ENCODE measurements at places on chromosomes 12 and 14.

DNA sequence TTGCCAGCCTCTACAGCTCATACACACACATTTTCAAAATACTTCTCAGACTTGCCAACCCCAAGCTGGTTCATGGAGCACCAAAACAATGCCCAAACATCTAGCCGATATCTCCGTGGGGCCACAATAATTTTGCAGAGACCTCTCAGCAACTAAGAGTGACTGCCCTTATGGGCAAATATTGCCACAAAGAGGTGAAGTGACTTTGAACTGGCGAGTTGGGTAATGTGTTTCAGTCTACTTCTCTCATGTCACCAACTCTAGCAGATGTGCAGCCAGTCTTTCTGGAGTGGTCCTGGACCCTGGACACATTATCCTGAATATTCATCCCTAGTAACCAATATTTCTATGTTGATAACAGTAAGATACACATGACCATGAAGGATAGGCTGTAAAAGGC is 290.3 kb downstream of the EMP1 start:
- DNase-seq = no peak

- no peak for DNase-seq
These were observed at the start of gene GPR135 for GRCh38 chr14:59465316-59466135. Gene GPR135 (minus strand): TSS chr14:59465380. CDS start chr14:59465226, 154 bp downstream.

GRCh38 chr12:106913456-106913855 is 42.3 kb upstream of the TMEM263 start:
- DNase-seq = no peak

GRCh38 chr12:87427770-87428169 is 601.4 kb downstream of the C12orf50 start:
- DNase-seq = no peak

DNA sequence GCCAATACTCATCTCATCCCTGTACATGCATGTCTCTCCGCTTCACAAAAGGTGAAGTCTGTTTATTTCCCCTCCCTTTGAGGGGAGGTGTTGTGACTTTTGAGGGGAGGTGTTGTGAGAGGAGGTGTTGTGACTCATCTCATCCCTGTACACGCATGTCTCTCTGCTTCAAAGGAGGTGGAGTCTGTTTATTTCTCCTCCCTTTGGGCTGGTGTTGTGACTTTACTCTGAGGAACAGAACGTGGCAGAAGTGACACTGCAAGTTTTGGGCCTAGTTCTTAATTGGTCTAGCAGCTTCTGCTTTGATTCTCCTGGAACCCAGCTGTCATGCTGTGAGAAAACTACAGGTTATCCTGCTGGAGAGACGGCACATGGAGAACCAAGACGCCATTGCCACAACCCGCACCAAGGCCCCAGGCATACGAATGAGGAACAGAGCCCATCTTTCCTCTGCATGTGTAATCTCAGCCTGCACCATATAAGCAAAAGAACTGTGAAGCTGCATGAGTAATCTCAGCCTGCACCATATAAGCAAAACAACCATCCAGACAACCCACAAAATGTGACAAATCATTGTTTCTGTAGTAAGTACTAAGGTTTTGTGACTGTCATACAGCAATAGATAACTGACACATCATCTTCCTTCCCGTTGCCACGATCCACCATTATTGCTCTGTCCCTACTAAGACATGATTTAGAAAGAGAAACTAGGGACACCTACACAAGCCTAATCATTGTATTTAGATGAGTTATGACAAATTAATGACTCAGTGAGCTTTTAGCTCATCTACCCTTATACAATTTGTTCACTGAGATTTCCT is 30.0 kb downstream of the GALNT4 start:
- no peak for DNase-seq

DNA sequence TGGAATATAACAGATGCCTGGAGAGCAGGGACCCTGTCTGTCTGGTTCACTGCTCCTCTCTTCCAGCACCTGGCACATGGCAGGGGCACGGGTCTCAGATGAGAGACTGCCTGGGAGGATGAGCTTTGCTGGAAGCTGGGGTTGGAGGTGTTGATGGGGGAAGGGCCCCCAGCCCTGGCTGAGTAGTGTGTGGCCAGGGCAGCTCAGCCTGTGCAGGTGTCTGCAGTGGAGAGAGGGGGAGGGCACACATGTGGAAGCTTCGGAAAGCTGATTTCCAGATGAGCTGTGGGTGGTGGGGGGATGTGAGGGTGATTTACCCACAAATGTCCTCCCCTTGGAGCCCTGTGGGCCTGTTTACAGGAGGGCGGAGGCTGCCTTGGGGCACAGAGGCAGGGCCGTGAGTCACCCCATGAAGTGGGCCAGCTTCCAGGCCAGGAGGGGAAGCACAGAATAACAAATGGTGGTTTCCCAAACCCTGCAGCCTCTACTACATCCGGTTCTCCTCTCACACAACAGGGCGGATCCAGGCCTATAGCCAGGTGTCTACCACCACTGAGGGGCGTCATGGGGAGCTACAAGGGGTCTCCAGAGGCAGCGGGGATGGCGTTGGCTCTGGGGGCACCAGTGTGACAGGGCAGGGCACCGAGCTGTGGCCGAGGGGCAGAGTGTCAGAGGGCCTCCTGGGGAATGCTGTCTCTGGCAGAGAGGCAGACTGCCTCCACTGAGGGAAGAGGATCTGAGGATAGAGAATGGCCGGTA is 11.0 kb downstream of the KRT7 start:
- DNase-seq = no peak

GRCh38 chr14:93092606-93093556 is 22.8 kb downstream of the ITPK1 start:
- no peak for DNase-seq

DNA sequence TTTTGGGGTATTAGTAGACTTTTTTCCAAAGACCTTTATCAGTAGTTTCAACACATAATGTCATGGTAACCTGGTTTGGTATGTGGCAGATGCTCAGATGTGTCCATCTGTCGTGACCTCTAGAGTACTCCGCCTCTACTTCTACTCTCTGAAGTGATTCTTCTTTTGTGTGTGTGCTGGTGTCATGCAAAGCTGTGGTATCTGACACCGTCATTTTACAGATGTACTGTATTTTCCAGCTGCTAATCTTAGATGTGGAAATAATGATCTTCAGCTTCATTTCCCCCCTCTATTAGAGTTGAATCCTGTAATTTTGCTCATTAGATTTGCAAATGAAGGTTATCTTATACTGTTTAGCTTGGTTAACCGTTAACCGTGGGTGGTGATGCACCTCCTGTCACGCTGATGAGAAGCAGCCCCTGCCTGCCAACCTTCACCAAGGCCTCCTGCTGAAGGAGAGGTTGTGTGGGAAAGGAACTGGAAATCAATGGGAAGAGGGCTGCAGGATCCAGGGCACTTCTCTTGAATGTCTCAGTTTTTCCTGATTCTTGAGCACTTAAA is 222.4 kb upstream of the AMIGO2 start:
- no peak for DNase-seq

DNA sequence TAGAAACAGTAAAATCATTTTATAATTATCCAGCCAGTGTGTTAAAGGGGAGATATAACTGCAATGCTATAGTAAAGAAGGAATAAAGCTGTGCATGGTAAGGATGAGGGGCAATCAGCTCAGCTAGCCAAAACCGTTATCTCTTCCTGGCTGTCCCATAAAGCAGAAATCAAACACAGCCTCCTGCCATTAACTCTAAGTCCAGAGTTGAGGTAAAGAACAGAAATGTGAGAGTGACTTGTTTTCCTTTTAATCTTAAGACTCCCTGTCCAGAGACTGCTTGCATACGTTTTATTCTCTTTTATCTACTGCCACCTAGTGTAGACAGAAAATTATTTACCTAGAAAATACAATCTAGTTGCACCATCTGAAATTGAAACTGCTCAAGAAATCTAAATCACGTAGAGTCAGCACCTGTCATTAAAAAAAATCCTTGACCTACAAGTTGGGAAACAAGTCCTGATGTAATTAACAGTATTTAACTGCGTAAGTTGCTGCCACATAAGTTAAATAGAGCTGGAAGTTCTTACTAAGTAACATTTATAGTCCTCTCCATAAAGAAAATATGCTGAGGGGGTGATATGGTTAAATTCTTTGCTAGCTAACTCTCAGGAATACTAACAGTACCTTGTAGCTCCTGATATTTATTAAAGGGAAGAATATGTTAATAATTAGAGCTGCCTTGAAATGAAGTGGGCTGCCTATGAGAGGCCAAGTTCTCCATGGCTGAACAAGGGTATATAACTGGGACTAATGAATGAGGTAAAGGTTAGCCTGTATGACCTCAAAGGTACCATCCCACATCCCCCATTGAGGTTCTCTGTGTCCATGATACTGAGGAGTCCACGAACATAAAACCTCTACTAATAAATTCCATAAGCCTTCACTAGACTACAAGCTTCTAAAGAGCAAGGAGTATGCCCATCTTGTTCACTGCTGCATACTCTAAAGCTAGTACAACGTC is 62.7 kb downstream of the GALNT4 start:
- no peak for DNase-seq

GRCh38 chr14:52332269-52332668 is 18.2 kb downstream of the PTGER2 start:
- no peak for DNase-seq

DNA sequence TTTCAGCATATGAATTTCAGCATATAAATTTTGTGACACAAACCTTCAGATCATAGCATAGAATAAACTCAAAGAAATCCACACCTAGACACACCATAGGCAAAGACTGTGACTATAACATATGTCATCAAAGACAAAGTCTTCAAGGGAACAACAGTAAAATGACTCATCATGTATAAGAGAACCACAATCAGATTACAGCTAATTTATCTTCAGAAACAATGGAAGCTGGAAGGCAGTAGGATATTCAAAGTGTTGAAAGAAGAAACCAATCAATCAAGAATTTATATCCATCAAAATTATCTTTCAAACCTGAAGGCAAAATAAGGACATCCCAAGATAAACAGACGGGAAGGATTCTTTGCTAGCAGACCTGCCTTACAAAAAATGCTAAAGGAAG is 29.0 kb downstream of the DLK1 start:
- DNase-seq = no peak

DNA sequence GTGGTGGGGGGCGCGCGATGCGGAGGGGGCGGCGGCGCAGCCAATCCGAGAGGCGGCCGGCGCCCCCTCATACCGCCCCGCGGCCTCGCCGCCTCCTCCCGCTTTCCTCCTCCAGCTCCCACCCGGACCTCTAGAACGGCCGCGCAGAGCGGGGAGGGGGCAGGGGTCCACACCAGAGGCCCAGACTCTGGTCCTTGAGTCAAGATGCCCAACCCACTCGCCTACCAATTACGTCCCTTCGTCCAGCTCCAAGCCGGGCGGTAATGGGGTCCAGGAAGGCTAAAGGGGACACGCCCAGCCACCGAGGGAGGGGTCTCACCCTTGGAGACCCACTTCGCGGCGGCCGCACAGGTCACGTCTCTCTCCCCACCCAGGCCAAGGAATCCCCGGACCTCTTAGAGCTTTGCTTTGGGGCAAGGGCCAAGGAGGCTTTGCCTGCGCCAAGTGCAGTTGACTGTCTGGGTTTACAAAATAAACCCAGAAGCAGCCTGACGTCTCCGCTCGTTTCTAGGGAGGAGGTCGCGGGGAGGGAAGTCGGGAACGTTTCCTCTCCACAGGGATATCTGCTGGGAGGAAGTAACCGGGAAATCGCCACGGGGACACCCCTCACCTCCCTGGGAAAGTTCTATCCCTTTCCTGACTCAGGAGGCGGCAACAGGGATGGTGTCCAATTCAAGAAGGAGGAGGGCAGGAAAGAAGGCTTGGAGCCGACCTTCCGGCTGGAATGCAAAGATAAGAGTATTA is 394 bp upstream of the AMIGO2 start:
- no peak for DNase-seq

- DNase-seq = no peak
These were observed at the start of gene CABP1 for GRCh38 chr12:120639771-120640721. Gene CABP1 (plus strand): TSS chr12:120640626. CDS start chr12:120640686, 60 bp downstream.

GRCh38 chr14:68979021-68979721 is at the start of gene ACTN1:
Gene ACTN1 (minus strand): TSS chr14:68979302. CDS start chr14:68979056, 246 bp downstream.
- no peak for DNase-seq

GRCh38 chr12:124711344-124711743 is 143.9 kb upstream of the NCOR2 start:
- DNase-seq = no peak

GRCh38 chr12:10189653-10190052 is 10.8 kb downstream of the TMEM52B start:
- no peak for DNase-seq

GRCh38 chr12:107632246-107632645 is 53.4 kb upstream of the PWP1 start:
- no peak for DNase-seq

- DNase-seq = no peak
These were observed 27.8 kb downstream of the EFCAB11 start for GRCh38 chr14:89926694-89927093.

DNA sequence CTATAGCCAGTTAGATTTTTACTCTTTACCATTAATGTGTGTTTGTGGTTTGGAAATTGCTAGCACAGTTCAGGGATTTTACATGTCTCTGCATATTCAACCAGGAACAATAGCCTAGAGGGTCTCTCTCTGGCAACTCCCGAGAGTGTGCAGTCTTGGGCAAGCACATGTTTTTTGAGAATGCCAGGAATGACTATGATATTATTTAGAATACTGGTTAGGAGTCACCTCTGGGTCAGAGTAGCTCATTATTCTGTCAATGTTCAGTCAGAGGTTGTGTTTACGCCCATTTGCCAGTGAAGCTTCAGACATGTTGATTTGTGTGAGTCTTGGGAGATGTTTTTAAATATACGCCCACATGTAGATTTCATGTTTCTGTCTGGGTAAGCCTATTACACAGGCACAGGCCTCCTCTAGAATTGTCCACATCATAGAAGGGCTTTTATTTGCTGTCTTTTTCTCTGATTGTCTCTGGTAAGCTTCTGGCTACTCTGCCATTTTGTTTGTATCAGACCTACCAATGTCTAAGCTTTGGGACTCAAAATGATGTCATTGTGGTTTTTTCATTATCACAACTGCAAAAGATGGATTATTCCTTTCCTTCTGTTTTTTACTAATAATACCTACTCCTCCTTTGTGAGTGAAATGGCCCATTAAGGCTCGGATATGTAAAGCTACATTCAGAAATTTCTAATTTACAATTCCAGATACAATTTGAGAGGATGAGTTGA is 203.1 kb upstream of the PPFIA2 start:
- no peak for DNase-seq

DNA sequence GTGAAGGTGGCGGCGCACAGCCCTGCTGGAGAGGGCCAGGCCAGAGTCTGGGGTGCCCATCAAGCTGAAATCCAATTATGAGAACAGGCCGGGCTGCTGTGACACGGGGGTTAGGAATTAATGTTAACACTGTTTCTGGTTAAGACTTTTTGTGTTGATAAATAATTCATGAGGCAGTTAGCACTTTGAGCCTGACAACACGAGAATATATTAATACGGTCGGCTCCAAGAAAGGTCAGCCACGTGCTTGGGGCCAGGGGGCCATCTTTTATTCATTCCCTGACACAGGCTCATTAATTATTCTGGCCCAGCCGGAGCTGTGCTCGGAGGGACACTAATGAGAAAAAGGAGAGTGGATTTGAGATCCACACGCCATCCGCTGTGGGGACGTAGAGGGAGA is 45.1 kb downstream of the FBRSL1 start:
- DNase-seq = no peak

DNA sequence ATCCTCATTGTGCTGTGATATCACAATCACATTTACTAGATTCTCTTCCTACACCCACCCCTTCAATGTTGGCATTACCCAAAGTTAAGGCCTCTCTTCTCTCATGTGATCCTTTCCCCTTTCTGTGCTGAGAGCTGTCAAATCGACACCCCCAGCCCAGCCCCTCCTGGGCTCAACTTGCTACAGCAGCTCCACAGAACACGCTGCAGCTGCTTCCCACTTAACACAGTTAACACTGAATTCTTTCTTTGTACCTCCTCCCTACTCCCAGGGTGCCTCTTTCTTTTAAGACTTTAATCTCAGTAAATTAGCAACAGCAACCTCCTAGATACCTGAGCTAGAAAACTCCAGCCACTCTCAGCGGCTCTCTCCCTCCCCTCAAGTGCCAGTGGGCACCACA is 17.8 kb downstream of the SPTB start:
- no peak for DNase-seq
